ENCODE measurements at places on chromosomes 11 and 22.

- H3K36me3 ChIP-seq, result no peaks in the 10 kb centered on the region
- H3K27ac ChIP-seq, result peak overlapping the region; percentile 93
- peak; percentile 54 for DNase-seq
- no peaks in the 10 kb centered on the region for H3K27me3 ChIP-seq
Measured at GRCh38 chr11:35083431-35084238, 55.3 kb upstream of the CD44 start.

DNA sequence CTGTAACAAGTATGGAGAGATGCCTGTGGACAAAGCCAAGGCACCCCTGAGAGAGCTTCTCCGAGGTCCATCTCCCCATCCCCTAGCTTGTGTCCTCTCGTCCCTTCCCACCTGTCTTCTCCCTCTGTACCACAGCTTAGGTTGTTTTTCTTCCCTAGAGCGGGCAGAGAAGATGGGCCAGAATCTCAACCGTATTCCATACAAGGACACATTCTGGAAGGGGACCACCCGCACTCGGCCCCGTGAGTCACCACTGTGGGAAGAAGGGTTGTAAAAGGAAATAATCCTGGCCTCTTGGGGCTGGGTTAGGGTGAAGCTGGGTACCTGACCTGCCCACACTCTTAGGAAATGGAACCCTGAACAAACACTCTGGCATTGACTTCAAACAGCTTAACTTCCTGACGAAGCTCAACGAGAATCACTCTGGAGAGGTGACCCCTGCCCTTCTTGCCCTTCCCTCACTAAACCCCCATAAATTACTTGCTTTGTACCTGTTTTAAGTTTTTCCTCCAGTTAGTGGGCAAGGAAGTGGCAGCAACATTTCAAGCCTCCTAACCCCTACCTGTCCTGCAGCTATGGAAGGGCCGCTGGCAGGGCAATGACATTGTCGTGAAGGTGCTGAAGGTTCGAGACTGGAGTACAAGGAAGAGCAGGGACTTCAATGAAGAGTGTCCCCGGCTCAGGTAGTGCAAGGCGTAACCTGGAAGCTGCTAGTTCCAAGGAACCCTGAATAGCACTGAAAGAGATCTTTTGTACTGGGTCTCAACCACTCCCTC is 3.1 kb downstream of the TAF10 start:
- no peak overlapping the region for H3K27ac ChIP-seq
- peaks cover 45% of the 10 kb centered on the region for H3K36me3 ChIP-seq
- DNase-seq, result no peak

DNA sequence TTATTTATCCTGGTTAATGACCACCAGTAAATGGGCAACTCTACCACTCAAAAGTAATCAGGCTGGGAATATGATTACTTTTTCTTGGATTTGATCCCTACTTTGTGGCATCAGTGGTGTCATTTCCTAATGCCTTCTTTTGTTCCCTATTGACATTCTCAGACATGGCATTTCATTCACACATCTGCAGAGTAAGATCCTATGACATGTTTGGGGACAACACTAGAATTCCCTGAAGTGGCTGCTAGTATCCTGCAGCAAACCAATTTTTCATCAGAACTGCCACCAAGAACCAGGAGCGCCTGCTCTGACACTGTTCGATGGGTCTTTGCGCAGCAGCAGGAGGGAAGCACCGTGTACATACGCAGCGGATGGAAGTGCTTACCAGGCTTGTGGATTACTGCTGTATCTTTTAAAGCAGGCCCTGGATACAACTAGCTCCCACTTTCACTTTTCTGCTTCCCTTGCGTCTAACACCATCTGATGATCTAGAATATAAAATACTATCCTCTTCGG is 97.7 kb downstream of the LARGE2 start:
- no peak for DNase-seq
- H3K36me3 ChIP-seq, result peaks cover 27% of the 10 kb centered on the region
- H3K27me3 ChIP-seq, result no peaks in the 10 kb centered on the region
- H3K4me3 ChIP-seq, result no peak overlapping the region
- no peaks in the 10 kb centered on the region for H3K4me1 ChIP-seq

- H3K4me3 ChIP-seq, result no peak overlapping the region
- H3K27ac ChIP-seq, result no peak overlapping the region
- H3K36me3 ChIP-seq, result no peaks in the 10 kb centered on the region
- H3K4me1 ChIP-seq, result no peaks in the 10 kb centered on the region
- DNase-seq, result no peak
- no peaks in the 10 kb centered on the region for H3K27me3 ChIP-seq
Measured at GRCh38 chr11:17005646-17006045, 8.6 kb downstream of the PLEKHA7 start.

GRCh38 chr11:37002831-37003230 is 404.8 kb upstream of the RAG2 start:
- no peaks in the 10 kb centered on the region for H3K27me3 ChIP-seq
- H3K36me3 ChIP-seq, result no peaks in the 10 kb centered on the region
- H3K27ac ChIP-seq, result no peak overlapping the region
- no peak for DNase-seq

GRCh38 chr11:28636033-28636432 is 527.8 kb downstream of the METTL15 start:
- no peaks in the 10 kb centered on the region for H3K27me3 ChIP-seq
- H3K36me3 ChIP-seq, result no peaks in the 10 kb centered on the region
- no peak for DNase-seq
- H3K4me1 ChIP-seq, result no peaks in the 10 kb centered on the region
- H3K4me3 ChIP-seq, result no peak overlapping the region

GRCh38 chr11:115197433-115197832 is 306.8 kb downstream of the CADM1 start:
- DNase-seq, result no peak
- H3K36me3 ChIP-seq, result no peaks in the 10 kb centered on the region
- H3K4me3 ChIP-seq, result no peak overlapping the region
- H3K27me3 ChIP-seq, result no peaks in the 10 kb centered on the region
- H3K27ac ChIP-seq, result no peak overlapping the region

- H3K36me3 ChIP-seq, result peaks cover 40% of the 10 kb centered on the region
- no peaks in the 10 kb centered on the region for H3K4me1 ChIP-seq
- no peak overlapping the region for H3K27ac ChIP-seq
- H3K4me3 ChIP-seq, result no peak overlapping the region
- no peak for DNase-seq
Measured at GRCh38 chr11:8642196-8642841, 40.1 kb downstream of the TRIM66 start.

DNA sequence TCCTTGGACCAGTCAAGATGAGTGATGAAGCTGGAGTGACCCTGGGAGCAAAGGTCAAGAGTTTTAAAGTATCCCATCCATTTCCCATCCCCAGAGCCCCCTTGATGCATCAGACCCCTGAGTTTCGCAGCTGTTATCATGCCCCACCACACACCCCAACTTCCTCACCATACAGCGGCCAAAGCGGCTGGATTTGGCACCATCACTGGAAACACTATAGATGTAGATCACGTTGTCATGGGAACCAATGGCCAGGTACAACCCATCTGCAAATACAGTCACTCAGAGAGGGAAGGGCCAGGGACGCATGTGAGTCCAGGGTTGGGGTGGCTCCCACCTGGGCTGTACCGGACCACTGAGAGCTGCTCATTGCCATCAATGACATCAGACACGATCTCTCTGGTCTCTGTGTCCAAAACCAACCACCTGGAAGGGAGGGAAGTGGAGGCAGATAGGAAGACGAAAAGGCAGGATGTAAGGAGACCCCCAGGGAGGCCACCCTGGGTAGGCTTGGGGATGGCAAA is 2.2 kb upstream of the MTA2 start:
- H3K36me3 ChIP-seq, result peaks cover 69% of the 10 kb centered on the region
- H3K4me3 ChIP-seq, result peak overlapping the region; percentile 75
- H3K4me1 ChIP-seq, result peaks cover 39% of the 10 kb centered on the region
- DNase-seq, result no peak
- no peaks in the 10 kb centered on the region for H3K27me3 ChIP-seq

- H3K27ac ChIP-seq, result no peak overlapping the region
- H3K4me3 ChIP-seq, result no peak overlapping the region
- peaks cover 9% of the 10 kb centered on the region for H3K27me3 ChIP-seq
- no peaks in the 10 kb centered on the region for H3K4me1 ChIP-seq
- no peaks in the 10 kb centered on the region for H3K36me3 ChIP-seq
Measured at GRCh38 chr22:49349841-49350381, 477.8 kb downstream of the BRD1 start.

- H3K27me3 ChIP-seq, result no peaks in the 10 kb centered on the region
- DNase-seq, result no peak
- H3K36me3 ChIP-seq, result no peaks in the 10 kb centered on the region
- no peaks in the 10 kb centered on the region for H3K4me1 ChIP-seq
- H3K4me3 ChIP-seq, result no peak overlapping the region
- H3K27ac ChIP-seq, result no peak overlapping the region
Measured at GRCh38 chr11:10920205-10920604, 62.4 kb upstream of the ZBED5 start.

DNA sequence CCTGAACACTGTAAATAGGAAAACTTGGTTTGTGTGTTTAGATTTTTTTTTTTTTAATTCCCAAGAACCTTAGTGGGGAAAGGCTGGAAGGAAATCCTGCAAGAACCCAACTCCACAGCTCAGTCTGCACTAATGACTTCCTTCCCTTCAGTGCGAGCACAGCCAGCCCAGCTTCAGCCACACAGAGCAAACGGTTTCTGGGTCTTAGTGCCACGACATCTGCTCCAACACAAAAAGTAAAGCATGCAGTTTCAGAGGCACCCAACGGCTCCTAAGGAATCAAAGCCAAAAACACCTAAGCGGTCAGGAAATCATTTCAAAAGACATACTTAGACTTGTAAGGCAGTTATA is 236.1 kb downstream of the TTC28 start:
- H3K27me3 ChIP-seq, result peaks cover 29% of the 10 kb centered on the region
- H3K4me1 ChIP-seq, result peaks cover 20% of the 10 kb centered on the region
- H3K36me3 ChIP-seq, result no peaks in the 10 kb centered on the region
- no peak overlapping the region for H3K27ac ChIP-seq
- no peak for DNase-seq

GRCh38 chr11:131710511-131710910 is 340.1 kb downstream of the NTM start:
- no peak for DNase-seq
- H3K27ac ChIP-seq, result no peak overlapping the region
- H3K4me3 ChIP-seq, result no peak overlapping the region
- no peaks in the 10 kb centered on the region for H3K4me1 ChIP-seq
- H3K27me3 ChIP-seq, result no peaks in the 10 kb centered on the region
- no peaks in the 10 kb centered on the region for H3K36me3 ChIP-seq

GRCh38 chr11:89447845-89448244 is 43.3 kb downstream of the NOX4 start:
- no peak overlapping the region for H3K27ac ChIP-seq
- no peaks in the 10 kb centered on the region for H3K27me3 ChIP-seq
- H3K4me1 ChIP-seq, result no peaks in the 10 kb centered on the region
- H3K4me3 ChIP-seq, result no peak overlapping the region
- DNase-seq, result no peak

GRCh38 chr11:60870276-60870675 is 2.9 kb downstream of the ZP1 start:
- no peaks in the 10 kb centered on the region for H3K27me3 ChIP-seq
- DNase-seq, result no peak
- no peak overlapping the region for H3K27ac ChIP-seq
- H3K36me3 ChIP-seq, result no peaks in the 10 kb centered on the region
- H3K4me3 ChIP-seq, result no peak overlapping the region
- no peaks in the 10 kb centered on the region for H3K4me1 ChIP-seq

DNA sequence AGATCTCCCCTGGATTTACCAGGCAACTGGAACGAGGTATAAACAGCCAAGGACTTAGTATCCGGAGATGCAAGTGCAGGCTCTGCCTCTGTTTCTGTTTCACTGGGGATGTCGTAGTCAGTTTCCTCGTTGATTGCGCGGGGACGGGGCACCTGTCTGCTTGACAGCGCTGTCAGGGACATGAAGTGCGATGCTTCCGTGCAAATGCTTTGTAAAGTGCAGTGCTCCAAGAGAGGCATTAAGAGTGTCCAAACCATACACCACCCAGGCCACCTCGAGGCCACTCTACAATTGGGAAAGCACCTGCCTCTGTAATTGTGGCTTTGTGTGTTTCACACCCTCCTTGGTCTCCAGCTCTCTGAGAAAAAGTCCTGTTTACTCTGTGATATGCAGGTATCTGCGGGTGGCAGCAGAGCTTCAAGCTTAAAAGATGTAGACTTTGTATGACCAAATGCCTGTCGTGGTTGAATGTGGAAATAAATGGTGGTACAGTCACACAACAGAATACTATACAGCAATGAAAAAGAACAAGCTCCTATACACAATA is 18.6 kb upstream of the CD5 start:
- no peak overlapping the region for H3K4me3 ChIP-seq
- H3K27ac ChIP-seq, result no peak overlapping the region
- H3K36me3 ChIP-seq, result peaks cover 6% of the 10 kb centered on the region
- peaks cover 16% of the 10 kb centered on the region for H3K4me1 ChIP-seq
- no peak for DNase-seq
- H3K27me3 ChIP-seq, result no peaks in the 10 kb centered on the region

DNA sequence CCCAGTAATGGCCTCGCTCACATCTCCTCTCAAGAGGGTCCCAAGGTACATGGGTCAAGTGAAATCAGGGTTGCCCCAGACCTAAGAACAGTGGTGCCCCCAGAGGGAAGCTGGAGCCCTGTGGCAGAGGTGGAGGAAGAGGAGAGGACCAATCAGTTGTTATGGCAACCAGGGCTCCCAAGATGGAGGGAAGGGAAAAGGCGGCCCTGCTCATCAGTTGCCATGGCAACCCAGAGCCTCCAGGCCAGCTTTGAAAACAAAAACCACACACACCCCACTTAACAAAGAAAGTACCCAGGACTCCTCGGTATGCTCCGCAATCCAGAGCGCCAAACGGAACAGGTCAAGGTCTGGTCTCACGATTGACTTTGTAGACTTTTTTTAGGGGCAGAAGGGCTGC is 53.5 kb upstream of the SLC35C1 start:
- no peak overlapping the region for H3K4me3 ChIP-seq
- no peak overlapping the region for H3K27ac ChIP-seq
- H3K27me3 ChIP-seq, result peaks cover 33% of the 10 kb centered on the region
- DNase-seq, result no peak
- H3K36me3 ChIP-seq, result no peaks in the 10 kb centered on the region

DNA sequence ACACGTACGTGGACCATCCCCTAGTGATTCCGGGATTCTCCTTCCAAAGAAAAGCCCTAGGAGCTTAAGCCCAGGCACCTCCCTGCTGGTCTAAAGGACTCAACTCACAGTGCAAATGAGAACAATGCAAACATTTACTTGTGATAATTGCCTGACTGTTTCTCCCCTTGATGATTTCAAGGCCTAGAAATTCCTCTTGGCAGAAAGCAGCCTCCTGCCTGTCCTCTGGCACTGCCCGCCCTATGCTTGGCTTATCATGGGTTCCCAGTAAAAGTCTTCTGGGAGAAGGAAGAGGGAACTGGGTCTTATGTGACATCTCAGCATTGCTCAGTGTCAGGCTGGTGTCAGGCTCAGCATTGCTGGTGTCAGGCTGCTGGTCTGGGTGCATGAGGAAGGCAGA is 351.8 kb downstream of the SHANK2 start:
- no peak overlapping the region for H3K4me3 ChIP-seq
- no peak overlapping the region for H3K27ac ChIP-seq
- no peak for DNase-seq
- H3K27me3 ChIP-seq, result no peaks in the 10 kb centered on the region
- no peaks in the 10 kb centered on the region for H3K4me1 ChIP-seq

DNA sequence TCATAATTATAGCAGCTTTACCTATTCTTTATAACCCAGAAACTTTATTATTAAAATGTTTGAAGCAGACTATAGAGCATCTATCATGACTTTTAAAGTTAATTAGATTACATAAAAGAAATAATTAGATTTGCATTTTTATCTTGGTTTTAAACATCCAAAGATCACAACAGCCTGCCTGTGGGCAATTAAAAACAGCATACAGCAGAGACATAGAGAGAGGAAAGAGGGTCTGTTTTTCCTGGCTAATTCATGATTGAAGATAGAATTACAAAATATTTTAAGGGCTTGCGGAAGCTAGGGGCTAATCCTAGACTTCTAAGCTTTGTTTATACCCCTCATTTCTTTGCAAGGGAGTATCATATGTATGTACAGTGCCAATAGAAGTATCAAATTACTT is 178.1 kb downstream of the SOX6 start:
- no peaks in the 10 kb centered on the region for H3K36me3 ChIP-seq
- H3K4me3 ChIP-seq, result no peak overlapping the region
- no peak for DNase-seq
- H3K27me3 ChIP-seq, result no peaks in the 10 kb centered on the region

Measured in activated B cell treated with CpG ODN at 0.5 μM for 24 hours (primary cell).